Ovary (tissue), 10 donors: ENCODE measurements at places on chromosomes 2 and 18. TPM values are rescaled to one million over a fixed set of nuclear protein-coding genes. Genes with fewer than 3 reads are reported as not detected.

The GULP1 gene
- 44.9 TPM for total RNA-seq

DNA sequence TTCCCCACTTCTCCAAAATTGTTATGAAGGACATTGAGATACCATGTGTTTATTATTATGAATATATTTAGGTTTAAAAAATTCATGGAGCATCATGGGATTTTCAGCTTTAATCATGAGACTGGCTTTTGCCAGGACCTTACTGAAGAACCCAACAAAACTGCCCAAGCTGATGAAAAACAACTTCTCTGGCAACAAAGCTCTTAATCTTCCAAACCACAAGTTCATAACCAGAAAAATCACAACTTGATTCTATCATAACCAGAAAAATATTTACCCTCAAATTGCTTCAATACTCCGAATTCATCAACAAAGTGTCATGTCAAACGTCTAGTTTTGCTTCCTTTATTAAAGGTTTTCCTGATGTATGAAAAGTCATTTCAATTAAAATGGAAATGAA, 971.8 kb upstream of the ACVR2A start:
- H3K4me3 ChIP-seq = no peak overlapping the region
- H3K36me3 ChIP-seq = no peaks in the 10 kb centered on the region
- no peak overlapping the region for H3K27ac ChIP-seq
- no peaks in the 10 kb centered on the region for H3K4me1 ChIP-seq
- H3K27me3 ChIP-seq = no peaks in the 10 kb centered on the region
- DNase-seq = no peak

The HNMT gene
- 57.8 TPM for total RNA-seq

- peak overlapping the region; percentile 86 for H3K4me3 ChIP-seq
- no peak for DNase-seq
- no peaks in the 10 kb centered on the region for H3K36me3 ChIP-seq
- H3K4me1 ChIP-seq = peaks cover 5% of the 10 kb centered on the region
These were observed 693 bp upstream of the PDK1 start for GRCh38 chr2:172555272-172555521.

GRCh38 chr2:45897842-45898241, 246.4 kb downstream of the PRKCE start:
- H3K27ac ChIP-seq = no peak overlapping the region
- H3K27me3 ChIP-seq = no peaks in the 10 kb centered on the region
- peaks cover 4% of the 10 kb centered on the region for H3K4me1 ChIP-seq
- no peak for DNase-seq
- H3K36me3 ChIP-seq = no peaks in the 10 kb centered on the region
- H3K4me3 ChIP-seq = no peak overlapping the region

GRCh38 chr2:153464395-153464794, 14.2 kb downstream of the RPRM start:
- H3K27ac ChIP-seq = no peak overlapping the region
- H3K27me3 ChIP-seq = no peaks in the 10 kb centered on the region
- no peaks in the 10 kb centered on the region for H3K4me1 ChIP-seq
- no peaks in the 10 kb centered on the region for H3K36me3 ChIP-seq
